ENCODE measurements at places on chromosomes 4 and X.

GRCh38 chr4:23097251-23097650 is 404.5 kb downstream of the GBA3 start:
- no peak for DNase-seq

DNA sequence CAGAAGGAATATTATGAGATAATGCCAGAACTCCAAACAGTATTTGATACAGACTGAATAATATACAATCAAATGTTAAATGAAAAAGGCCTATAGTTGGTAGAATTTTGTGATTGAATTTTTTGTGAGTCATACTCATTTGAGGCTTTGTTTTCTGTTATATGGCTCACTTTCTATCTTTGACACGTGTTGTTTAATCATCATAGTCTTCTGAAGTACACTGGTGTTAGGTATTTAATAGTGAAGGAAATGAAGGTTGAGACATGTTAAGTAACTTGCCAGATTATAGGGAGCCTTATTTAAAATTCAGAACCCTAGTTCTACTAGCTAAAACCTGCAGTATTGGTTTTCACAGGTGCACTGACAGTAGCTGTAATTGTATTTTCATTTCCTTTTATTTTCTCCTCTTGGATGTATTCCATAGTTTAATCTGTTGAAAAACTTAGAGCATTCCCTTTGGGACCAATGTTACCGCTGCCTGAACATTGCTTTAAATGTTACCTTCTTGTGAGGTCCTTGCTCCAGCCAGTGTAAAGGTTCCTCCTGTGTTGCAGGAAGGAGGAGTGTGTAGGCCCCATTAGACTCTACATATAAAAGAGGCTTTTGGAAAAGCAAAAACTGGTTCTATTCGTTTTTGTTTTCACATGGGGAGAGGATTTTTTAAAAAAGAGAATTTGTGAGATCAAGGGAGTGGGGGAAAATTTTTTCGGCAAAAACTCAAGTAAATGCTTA is 224.1 kb downstream of the ARHGAP10 start:
- DNase-seq: no peak

- no peak for DNase-seq
Observed at GRCh38 chr4:67546004-67546356, 677 bp upstream of the CENPC start.

GRCh38 chr4:100962698-100963097 is 384.6 kb downstream of the PPP3CA start:
- no peak for DNase-seq

GRCh38 chr4:81405900-81406401 is 65.8 kb downstream of the RASGEF1B start:
- DNase-seq: peak; percentile 40
